Astrocyte of the cerebellum (primary cell): ENCODE measurements at places on chromosomes 3 and 15.

DNA sequence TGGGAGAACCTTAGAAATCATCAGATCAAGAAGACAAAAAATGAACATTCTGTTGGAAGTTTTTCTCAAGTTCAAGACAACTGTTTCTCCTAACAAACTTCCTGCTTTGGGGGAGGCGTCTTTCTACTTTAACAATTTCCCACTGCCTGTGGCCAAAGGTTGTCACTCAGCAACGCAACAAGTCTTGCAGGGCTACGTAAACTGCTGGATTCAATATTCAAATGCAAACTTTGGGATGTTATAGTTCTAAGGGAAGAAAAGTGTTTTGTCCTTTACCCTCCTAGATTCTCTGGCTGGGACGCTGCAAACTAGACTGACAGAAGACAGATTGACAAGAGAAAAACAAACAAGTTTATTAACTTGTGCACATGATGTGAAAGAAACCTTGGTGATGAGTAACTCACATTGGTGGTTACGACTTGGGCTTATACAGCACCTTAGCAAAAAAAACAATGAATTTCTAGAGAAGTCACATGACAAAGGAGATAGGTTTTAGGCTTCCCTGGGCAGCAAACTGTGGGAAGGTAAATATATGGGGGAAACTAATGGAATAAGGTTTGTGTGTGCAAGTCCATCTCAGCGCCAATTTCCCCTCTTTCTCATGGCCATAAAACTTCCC lies 34.0 kb upstream of the ARPIN start:
- no peak for DNase-seq

DNA sequence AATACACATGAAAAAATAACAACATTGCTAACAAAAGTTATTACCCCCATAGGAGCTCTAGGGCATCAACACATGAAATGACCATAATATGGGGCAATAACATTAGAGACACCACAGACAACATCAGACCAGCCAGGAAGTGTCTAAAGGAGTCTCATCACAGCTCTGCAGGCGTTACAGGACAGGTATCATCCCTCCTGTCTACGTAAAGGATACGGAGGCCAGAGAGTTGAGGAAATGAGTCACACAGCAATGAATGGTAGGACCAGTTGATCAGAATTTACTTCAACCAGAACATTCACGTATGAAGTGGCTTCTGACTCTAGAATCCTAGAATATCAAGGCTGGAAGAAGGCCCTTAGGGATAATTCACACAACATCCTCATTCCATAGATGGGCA lies 1.8 kb downstream of the NME9 start:
- no peak for DNase-seq

DNA sequence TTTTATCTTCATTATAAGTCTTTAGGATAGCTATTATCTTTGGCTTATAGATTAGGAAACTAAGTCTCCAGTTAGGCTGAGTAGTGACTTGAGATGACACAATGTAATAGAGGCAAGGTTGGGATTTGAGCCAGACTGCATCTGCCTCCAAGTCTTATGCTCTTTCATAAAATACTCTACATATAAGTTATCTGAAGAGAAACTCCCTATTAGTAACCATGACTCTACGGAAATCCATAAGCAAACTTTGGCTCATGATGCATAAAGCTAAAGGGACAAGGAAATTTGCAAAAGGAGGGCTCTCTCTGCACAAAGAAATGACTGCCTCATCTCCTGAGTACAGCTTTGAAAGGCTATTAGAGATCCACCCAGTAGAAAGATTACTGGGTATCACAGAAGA lies 77.6 kb upstream of the FRMD4B start:
- DNase-seq = no peak

DNA sequence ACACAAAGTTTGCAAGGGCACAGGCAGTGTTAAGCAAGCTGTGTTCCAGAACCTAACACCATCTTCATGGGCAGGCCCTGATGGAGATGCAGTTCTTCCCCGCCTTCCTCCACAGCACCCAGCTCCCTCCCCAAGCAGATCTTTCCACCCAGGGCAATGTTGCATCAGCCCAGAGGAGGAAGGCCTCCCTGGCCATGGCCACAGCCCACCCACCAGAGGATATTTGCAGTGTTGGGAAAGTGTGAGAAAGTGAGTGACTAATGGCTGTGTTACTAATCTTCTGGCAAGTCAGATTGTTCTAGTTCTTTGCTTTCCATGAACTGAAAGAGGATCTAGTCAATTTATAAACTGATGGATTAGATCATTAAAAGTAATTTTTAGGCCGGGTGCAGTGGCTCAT lies 42.0 kb upstream of the ATP10A start:
- no peak for DNase-seq

DNA sequence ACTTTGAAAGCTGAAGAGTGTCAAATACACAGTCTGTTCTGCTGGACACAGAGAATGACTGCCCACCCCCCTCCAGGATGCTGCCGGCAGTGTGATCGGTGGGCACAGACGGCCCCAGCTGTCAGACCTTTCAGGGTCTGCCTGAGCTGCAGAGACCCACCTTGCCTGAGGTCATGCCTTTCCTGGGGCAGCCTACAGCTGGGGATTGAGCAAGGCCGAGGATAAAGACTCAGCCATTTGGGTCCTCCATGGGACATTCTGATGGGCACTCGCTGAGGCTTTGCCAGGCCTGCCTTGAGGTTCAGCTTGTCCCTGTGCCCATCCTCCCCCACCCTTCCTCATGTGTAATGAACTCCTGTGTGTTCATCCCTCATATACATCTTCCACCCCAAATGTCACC lies 102.3 kb upstream of the SMAD3 start:
- no peak for DNase-seq

DNA sequence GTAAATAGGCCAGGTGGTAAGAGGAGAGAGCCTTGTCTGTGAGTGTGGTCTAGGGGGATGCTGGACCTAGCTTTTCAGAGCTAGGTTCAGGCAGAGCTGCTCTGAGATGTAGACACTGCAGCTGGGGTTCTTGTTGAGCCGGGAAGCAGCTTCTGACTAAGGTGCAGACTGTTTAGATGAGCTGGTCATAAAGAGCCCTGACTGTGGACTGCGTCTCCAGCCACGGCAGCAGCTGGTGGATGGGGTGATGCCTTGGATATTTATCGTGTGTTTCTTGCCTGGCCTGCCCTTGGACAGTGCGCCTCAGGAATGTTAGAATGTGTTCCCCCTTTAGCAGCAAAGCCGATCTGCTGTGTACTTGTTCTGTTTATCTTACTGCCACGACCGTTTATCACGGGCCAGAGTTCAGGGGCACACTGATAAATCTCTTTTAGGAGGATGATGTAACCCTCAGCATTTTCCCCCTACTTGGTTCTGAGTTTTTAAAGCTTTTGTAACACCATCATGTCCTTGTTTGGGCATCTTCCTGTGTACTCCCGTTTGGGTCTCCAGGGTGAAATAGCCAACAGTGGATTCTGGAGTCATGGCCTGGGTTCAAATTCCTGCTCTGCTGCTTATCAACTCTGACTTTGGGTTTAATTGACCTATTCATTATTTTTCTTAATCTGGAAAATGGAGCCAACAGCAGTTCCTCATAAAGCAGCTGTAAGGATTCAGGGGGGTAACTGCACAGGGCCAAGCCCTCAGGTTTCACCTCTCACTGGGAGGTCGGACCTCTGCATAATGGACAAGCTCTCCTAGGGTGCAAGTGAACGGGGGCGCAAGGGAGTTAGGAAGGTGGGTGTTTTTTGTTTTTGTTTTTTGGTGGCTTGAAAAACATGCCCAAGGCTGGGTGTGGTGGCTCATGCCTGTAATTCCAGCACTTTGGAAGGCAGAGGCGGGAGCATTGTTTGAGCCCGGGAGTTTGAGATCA lies 51.4 kb downstream of the FLNB start:
- no peak for DNase-seq

DNA sequence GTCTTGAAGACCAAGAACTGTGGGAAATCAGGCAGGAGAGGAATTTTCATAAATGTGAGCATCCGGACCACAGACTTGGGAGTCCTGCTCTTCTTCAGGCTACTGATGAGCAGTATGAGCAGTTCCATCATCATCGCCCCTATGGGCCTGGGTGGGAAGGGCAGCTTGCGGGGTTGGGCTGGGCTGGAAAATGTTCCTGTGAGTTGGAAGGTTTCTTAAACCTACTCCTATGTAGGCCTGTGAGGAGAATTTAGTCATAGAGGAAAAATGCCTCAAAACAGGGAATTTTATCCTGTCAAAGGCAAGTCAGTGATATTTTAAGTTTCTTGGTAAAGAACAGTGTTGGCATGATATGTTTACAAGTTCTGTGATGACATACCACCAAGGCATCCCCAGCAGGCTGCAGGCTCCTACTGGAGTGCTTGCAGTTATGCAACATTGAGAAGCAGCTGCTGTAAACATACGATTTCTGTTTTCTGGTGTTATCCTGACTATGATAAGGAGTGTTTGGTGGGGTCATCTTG lies 10.3 kb downstream of the MASP1 start:
- DNase-seq = no peak

GRCh38 chr3:42830437-42831320 lies 21.4 kb downstream of the ACKR2 start:
- DNase-seq = no peak

- DNase-seq = no peak
Observed at GRCh38 chr3:3066378-3066777, 43.8 kb downstream of the IL5RA start.

DNA sequence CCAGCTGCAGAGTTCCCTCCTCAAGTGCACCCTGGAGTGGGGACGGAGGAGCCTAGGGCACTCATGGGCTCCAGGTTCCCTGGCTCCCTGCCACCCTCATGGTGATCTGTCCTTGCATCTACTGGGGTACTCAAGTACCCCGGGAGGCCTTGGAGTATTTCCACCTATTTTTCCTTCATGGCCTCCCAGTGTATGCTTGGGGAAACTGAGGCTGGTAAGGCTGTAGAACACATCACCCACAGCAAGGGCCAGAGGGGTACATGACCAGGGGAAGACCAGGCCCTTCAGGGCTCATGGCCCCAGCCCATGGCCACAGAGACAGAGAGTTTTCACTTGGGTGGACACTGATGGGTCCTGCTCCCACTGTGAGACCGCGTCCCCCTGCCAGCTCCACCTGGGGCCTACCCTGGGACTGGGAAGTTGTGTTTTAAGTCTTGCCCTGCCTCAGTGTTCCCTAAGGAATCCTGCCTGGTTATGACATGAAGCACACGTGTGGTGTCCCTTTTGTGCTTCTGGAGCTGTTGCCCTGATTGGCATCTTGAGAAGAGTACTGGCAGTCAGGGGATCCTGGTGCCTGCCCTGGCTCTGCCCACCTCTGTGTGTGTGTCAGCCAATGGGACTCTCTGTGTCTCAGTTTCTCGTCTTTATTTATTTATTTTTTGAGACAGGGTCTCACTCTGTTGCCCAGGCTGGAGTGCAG lies 132.8 kb downstream of the TJP1 start:
- DNase-seq = no peak

- no peak for DNase-seq
Observed at GRCh38 chr3:69925506-69925905, 74.0 kb upstream of the SAMMSON start.

GRCh38 chr3:141553055-141553454 lies 66.2 kb downstream of the RASA2 start:
- DNase-seq = no peak

- no peak for DNase-seq
Observed at GRCh38 chr3:15903164-15903563, 105.4 kb upstream of the ANKRD28 start.

GRCh38 chr3:138461246-138461645 lies 26.8 kb downstream of the ESYT3 start:
- DNase-seq = no peak

DNA sequence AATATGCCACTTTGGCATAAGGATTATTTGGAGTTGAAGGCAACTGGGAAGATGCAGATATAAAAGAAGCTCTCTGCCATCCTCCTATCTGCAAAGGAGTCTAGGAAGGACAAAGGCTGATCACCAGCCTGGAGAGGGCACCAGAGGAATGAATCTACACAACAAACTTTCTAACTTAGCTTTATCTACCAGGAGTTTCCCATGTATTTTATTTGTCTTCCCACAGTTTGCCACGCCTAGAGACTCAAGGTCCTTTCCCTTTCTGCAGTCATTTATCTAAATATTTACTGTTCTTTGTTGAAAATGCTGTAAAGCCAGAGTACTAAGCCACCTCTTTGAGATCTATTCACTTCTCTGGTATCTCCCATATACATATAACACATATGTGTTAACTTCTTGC lies 32.2 kb downstream of the GPR176 start:
- DNase-seq = peak; percentile 16

GRCh38 chr3:97793420-97794019 lies 28.3 kb upstream of the CRYBG3 start:
- DNase-seq = peak; percentile 59

GRCh38 chr3:24396338-24396737 lies 98.3 kb downstream of the THRB start:
- DNase-seq = no peak

- DNase-seq = no peak
Observed at GRCh38 chr15:61527836-61528580, 298.9 kb upstream of the RORA start.

DNA sequence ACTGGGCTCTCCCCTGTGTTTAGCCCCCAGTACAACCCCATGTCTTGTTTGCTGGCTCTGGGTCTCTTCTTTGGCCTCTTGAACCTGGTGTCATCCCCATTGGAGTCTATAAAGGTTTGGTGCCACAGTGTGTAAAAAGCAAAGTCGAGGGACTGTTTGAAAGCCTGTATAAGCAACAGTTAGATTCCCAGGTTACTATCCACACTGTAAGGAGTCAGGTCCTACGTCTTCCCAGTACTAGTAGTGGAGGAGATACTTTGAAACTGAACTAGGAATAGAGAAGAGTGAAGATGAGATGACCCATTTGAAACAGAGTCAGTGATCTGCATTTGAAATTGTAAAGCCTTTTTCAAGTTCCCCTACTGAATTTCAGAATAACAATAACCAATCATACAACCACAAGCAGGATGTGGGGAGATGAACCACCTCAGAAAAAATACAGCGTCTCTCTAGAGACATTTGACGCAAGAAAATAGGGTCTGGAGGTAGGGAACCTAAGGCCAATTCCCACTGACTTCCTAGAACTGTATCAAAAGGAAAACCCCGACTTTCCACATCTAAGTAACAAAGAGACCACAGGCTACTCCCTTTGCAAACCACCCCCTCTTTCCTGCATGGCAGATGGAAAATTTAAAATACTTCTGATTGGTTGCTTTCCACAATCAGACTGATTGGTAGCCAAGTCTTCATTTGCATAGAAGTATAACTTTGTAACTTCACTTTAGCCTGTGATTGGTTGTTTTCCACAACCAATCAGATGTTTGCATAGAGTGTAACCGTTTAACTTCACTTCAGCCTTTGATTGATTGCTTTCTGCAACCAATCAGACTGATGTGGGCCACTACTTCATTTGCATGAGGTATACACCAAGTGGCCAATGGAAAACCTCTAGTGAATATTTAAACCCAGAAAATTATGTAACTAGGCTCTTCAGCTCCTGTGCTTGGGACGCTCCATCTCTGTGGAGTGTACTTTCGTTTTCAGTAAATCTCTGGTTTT lies 49.9 kb upstream of the NEDD4 start:
- no peak for DNase-seq

- no peak for DNase-seq
Observed at GRCh38 chr3:70433091-70433490, 120.7 kb upstream of the MDFIC2 start.
